Activated T-cell treated with anti-CD3 and anti-CD28 coated beads, Interleukin-2, amount 50 U/mL, for 1 hour (primary cell): ENCODE measurements at places on chromosomes 1 and 21.

DNA sequence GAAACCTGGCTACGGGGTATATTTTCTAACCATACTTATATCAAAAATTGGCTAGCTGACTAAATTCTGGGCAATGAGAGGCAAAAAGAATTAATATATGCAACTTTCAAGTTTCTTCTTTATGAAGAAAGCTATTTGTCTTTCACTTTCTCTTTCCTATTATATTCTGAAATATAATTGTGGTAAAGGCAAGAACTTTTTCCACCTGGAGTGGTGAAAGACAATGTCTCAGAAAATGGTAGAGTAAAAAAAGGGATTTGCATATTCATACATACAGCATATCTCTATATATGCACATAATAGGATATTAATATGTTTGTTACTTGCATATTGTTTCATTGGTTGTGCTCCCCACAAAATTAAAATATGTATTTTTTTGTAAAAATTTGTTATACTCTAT lies 793.8 kb downstream of the PLA2G4A start:
- no peak for DNase-seq

DNA sequence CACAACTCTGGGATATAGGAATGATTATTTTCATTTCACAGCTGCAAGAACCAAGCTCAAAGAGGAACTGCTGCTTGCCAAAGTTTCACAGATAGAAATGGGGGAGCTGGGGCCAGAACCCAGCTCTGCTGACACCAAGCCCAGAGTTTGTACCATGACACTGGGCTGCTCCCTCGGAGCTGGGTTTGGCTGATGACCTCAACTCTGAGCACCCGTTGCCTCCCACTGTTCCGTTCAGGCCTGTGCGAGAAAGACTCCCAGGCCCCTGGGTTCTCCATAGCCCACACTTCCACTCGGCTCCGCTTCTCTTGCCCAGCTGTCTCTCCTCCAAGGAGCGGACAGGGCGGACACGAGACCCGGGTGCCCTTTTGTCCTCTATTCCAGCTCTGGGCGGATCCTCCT lies 55.2 kb downstream of the NGF start:
- no peak for DNase-seq

GRCh38 chr21:35316933-35317332 lies 267.8 kb upstream of the RUNX1 start:
- DNase-seq = no peak

DNA sequence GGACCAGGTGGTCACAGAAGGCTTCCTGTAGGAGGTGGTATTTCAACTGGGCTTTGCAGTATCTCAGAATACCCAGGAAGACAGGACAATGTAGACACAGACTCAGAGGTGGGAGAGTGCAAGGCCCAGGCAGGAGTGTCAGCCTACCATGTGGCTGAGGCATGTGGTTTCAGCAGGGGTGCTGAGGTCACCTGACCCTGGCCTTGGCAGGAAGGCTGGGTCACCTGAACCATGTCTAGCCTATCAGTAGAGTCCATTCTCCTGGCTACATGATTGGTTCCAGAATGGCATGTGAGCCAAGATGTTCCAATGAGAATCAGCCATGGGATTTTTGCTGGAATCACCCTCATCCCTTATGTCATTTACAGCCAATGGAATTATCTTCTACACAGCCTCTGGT lies 169.4 kb downstream of the ACTL8 start:
- DNase-seq = no peak

- no peak for DNase-seq
These were observed 77.4 kb upstream of the BACH1 start for GRCh38 chr21:29221253-29221744.
